Panc1 (cell line): ENCODE measurements at places on chromosomes 7 and 10.

DNA sequence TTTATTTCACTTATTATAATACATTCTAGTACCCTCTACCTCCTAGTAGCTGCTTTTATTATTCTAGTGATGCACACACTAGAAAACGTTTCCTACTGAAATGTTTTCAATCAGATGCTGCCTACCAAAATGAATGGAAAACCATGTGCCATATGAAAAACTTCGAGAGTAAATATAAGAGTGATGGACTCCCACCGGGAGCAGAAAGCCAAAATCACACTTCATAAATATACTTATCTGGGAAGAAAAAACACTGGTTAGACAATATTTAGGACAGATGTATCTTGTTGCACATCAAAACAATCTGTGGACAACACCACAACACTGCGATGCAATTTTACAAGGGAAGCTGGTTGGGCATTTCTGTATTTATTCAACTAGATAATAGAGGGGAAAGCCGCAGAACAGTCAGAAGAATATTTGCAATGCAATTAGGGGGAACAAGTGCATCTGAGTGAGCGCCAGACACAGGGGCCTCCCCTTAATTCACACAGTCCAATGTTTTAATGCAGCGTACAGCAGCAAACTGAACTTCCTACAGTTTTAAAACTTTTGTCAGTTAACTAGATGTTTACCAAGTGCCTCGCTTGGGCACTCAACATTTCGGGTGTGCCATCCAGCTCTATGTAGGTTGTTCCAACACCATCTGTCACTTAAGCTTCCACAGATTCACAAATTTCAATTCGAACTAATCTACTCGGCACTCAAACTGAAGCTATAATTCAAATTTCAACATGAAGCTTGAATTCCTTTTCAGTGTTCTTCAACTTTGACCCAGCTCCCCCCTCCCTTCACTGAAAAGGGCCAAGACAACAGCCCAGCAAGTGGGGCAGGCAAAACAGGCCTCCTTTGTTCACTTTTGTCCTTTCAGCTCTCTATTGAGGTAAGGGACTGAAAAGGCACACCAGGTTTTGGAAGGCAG, 7.4 kb downstream of the NRCAM start:
- no peak for DNase-seq

GRCh38 chr7:51660516-51660915, 343.9 kb upstream of the COBL start:
- DNase-seq: no peak

- DNase-seq: no peak
Observed at GRCh38 chr7:44391171-44391570, 65.8 kb upstream of the CAMK2B start.

- DNase-seq: no peak
Observed at GRCh38 chr10:4748491-4749270, 77.3 kb upstream of the AKR1E2 start.

DNA sequence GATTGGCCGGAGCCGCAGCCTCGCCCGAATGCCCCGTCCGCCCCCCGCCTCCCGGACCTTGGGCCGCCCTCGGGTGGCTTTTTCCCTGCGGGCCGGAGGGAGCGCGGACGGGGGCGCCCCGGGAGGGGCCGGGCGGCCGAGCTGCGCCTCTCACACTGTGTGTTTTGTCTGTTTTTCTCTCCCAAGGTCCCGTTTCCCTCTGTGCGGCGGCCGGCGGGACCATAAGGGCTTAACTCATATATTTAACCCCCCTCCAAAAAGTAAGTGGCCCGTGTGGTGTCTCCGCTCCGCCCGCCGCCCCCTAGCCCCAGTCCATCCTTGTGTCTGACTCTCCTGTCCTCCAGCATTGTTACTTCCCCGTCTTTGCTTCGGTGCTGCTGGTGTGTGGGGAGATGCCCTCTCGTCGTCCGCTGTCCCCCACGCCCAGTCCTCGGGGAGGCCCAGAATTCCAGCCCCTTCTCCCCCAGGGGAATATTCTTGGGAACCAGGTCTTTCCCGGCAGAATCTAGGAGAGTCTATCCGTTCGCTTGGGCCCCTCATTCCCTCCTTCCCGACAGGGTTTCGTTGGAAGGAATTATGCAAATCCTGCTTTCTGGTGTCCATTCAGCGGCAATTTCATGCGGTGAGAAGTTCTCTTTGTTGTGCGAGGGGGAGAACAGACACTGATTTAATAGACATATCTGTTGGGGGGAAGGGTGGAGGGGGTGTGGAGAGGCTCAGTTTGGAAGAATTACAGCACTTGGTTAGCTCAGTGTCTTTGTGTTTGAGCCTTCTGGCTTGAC, 1.3 kb downstream of the LCOR start:
- no peak for DNase-seq

DNA sequence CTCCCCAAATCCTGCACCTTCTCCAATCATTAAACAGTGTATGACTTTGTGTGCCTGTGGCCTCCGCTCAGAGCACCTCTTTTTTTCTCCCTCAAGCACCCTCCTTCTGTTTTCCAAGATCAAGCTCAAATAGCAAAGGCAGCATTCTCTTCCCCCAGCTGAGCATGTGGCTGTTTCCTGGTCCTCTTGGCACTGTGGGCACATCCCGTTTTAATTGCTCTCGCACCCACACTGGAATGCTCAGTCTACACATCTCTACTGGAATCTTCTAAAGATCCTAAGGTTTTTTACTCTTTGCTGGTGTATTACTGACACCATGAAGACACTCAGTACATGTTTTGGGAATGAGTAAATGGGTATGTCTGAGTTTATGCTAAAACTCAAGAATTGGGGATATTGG, 107.4 kb downstream of the WDFY4 start:
- no peak for DNase-seq

- no peak for DNase-seq
Observed at GRCh38 chr7:140684066-140684950, 11.6 kb downstream of the ADCK2 start.
